Fibroblast of gingiva (primary cell): ENCODE measurements at places on chromosomes 13 and 19.

DNA sequence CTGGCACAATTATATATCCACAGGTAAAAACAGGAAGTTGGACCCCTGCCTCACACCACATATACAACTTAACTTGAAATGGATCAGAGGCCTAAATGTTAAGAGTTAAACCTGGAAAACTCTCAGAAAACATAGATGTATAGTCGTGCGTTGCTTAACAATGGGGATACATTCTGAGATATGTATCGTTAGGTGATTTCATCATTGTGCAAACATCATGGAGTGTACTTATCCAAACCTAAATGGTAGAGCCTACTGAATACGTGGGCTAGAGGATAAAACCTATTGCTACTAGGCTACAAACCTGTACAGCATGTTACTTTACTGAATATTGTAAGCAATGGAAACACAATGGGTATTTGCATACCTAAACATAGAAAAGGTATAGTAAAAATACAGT, 14.8 kb upstream of the CALM3 start:
- DNase-seq, result no peak

GRCh38 chr19:49361438-49362047, 673 bp downstream of the TEAD2 start:
- peak; percentile 75 for DNase-seq

GRCh38 chr13:69589531-69590235, 517.9 kb upstream of the ATXN8OS start:
- DNase-seq, result no peak

GRCh38 chr13:32453981-32454380, 26.1 kb upstream of the N4BP2L1 start:
- DNase-seq, result no peak

DNA sequence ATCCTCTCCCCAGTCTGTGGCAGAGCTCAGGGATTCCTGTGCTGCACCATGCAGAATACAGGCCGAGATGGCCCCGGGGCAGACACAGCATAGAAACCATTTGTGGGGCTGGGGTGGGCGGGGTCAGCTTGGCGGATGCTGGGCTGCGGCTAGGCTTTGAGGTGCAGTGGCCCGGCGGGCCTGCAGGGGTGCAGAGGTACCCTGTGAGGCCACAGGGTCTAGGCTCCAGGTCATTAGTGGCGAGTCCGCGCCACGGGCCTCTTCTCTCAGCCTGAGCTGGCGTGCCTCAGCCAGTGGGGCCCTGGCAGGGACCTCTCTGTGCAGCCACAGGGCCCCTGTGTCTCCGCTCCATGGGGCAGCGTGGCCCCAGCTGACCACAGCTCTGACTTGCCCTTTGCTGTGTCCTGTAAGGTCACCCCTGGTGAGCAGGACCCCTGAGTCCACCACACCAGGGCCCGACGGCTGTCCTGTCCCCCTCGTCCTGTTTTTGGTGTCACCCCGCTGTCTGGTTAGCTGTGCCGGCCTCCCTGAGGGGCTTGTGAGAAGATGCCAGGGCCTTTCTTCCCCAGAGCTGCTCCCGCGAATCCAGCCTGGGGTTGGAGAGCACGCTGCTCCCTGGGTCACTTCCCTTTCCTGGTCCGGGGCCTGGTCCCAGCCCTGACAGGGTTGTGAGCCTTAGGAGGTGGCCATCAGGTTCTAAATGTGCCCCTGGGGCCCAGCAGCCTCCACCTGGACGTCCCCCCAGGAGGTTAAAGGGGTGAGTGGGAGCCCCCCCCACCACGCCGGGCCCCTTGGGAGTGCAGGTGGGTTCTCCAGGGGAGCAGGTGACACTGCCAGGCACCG, 12.1 kb downstream of the KDM4B start:
- no peak for DNase-seq

DNA sequence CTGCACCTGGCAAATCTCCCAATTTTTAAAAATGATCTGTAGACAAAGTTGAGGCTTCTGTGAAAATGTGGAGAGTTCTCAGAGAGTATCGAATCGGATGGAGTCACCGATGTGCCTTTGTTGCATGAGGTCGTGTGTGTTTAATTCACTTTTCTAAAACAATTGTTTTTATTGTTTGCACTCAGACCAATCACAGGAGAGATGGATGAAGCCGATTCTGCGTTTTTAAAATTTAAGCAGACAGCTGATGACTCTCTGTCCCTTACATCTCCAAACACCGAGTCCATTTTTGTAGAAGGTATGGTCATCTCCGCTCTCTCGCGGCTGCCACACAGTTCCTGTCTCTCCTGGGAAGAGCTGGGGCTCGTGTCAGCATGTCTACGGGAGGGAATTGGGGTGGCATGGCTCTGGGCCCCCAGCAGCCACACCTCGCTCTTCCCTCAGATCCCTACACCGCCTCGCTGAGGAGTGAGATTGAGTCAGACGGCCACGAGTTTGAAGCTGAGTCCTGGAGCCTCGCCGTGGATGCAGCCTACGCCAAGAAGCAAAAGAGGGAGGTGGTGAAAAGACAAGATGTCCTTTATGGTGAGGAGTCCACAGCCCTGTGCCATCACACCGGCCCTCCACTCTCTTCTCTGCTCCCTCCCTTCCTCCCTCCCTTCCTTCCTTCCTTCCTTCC, 47.2 kb downstream of the PEX11G start:
- no peak for DNase-seq

GRCh38 chr13:95547531-95548167, 4.9 kb upstream of the CLDN10 start:
- DNase-seq, result no peak

- DNase-seq, result no peak
Measured at GRCh38 chr19:16591803-16592556, 19.8 kb upstream of the SLC35E1 start.

DNA sequence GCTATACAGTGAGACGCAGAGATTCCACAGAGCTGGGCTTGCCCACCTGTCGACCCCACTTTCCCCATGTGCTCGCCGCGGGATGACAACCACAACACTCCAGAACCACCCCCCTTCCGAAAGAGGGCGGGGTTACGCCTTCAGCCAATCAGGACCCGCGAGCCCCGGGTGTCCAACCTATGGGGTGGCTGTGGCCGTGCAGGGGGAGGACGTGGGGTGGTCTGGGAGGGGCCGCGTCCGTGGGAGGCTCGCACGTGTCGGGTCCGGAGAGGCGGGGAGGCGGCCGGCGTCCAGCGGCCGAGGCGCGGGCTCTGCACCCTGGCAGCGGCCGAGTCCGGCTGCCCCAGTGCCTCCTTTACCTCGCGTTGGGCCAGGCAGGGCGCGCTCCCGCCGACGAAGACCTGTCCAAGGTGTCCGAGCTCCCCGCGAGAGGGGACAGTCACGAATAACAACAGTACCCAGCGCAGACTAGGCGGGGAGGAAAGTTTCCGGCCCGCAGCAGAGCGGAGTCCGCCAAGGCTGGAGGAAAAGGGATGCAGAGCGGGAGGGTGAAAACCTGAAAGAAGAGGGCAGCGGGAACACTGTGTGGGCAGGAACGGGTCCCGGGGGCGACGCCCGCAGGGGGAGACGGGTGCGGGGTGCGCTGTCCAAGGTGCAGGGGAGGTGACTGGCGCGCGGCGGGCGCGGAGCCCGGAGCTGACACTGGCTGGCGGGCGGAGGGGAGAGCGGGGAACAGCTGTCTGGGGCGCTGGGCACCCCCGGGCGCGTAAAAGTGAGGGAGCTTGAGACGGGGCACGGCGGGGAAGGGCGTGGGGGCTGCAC, 911 bp downstream of the ENOX1 start:
- DNase-seq, result peak; percentile 82

DNA sequence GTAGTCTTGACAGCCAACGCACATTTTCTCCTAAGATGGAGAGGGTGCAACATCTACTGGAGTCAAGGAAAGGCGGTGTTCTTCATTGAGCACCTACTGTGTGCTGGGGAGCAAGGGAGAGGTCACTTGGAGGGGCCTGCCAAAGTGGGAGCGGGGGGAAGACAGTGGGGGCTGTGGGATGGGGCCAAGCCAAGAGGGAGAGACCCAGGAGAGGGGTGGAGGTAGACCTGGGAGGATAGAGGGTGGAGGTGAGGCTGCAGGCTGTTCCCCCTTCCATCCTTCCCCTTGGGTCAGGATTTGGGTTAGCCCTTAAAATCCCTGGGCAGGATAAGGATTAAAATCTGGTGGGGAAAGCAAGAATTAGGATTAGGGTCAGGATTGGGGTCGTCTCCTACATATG, 1.7 kb upstream of the PLPP2 start:
- no peak for DNase-seq

DNA sequence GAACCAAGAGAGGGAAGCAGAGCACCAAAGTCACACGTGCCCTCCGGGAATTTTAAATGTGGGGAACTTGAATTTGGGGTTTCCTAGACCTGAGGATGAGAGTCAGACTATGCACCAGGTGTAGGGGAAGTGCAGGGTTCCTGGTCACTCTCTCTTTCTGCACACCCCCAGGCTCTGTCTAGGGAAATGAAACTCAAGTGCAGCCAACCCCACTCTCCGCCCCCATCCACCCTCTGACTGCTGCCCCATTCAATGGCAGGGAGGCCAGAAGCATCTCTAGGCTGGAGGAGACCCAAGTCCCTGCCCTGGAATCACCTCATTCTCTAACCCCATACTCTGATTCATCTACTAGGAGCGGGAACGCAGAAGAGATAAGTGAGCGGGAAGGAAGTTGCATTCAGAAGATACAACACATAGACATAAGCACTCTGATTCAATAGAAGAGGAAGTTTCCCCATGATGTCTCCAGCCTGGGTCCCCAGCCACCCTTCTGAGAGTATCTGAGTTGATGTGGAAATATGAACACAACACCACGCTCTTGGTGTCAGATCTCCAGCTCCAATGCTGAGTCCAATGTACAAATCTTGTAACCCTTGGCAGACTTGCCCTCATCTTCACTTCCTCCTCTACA, 4.7 kb upstream of the SIGLEC14 start:
- no peak for DNase-seq

- no peak for DNase-seq
Measured at GRCh38 chr19:45659096-45659729, 8.8 kb upstream of the GIPR start.

GRCh38 chr19:30441011-30441410, 68.8 kb downstream of the ZNF536 start:
- DNase-seq, result no peak

DNA sequence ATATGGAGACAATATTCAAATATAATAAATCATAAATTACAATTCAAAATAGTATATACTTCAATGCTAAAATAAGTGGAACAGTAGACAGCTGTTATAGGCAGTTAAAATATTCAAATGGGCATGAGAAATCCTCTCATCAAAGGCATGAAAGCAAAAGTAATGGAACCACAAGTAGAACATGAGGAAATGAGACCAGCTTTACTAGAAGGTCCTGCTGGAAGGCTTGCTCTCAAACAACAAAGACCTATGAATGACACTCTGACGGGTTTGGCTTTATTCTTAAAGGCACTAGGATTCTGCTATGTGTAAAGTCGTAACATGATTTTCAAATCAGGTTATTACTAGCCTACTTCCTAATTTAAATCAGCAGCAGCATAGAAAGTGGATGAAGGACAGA, 148.1 kb downstream of the VWA8 start:
- DNase-seq, result no peak

- DNase-seq, result no peak
Measured at GRCh38 chr19:10289836-10290356, at the start of gene ICAM5. ICAM5 (plus strand) TSS chr19:10289952; CDS start chr19:10290044, 92 bp downstream.

- no peak for DNase-seq
Measured at GRCh38 chr19:512547-513365, 5.5 kb downstream of the TPGS1 start.

- DNase-seq, result no peak
Measured at GRCh38 chr19:8494158-8494557, 8.3 kb downstream of the PRAM1 start.

- no peak for DNase-seq
Measured at GRCh38 chr19:35996777-35997176, 1.8 kb downstream of the SDHAF1 start.

DNA sequence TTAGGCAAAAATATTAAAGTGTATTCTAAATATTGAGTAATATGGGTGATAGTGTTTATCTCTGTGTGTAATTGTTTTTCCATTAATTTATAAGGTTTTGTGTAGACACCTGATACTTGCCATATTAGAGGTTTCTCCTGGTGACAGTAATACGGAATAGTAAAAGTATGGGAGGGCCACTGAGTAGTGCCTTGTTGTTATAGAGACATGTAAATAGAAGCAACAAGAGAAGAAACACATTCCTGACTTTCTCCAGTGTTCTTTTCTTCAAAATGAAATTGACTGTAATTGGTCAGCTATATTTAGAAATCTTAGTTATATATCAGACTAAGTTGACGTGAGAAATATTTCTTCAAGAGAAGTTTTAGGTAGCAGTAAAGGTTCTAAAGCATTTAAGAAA, 18.5 kb downstream of the RNASEH2B start:
- no peak for DNase-seq
